RWPE2 (cell line): ENCODE measurements at places on chromosomes 2 and 18.

GRCh38 chr2:187214306-187214705, 233.7 kb downstream of the CALCRL start:
- no peak overlapping the region for H3K4me3 ChIP-seq
- H3K4me1 ChIP-seq: no peaks in the 10 kb centered on the region
- H3K27me3 ChIP-seq: no peaks in the 10 kb centered on the region
- no peak for DNase-seq
- no peaks in the 10 kb centered on the region for H3K36me3 ChIP-seq

DNA sequence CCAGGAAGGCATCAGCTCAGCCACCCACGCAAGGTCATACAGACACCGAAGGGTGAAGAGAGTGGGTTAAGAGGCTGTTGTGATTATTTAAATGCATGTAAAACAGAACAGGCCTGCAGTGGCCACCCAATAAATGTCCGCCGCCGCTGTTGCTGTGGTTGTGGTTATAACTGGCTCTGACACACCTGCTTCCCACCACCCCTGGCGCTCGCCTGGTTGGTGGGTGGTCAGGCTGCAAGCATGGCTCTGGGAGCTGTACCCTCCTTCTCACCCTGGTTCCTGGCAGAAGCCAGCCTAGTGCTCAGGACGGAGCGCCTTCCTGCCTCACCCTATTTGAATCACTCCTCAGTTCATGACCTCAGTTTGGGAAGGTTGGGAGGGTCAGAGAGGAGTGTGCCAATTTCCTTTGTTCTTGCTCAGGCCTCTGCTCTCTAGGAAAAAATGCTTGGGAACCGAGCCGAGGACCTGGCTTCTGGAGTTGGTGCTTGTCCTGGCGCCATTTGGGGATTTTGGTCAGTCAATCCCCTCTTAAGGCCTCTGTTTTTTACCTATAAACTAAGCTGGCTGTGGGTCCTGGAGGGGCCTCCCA, 5.3 kb upstream of the CRYBA2 start:
- no peaks in the 10 kb centered on the region for H3K36me3 ChIP-seq
- H3K27ac ChIP-seq: no peak overlapping the region
- H3K4me3 ChIP-seq: no peak overlapping the region
- H3K4me1 ChIP-seq: no peaks in the 10 kb centered on the region
- DNase-seq: no peak

DNA sequence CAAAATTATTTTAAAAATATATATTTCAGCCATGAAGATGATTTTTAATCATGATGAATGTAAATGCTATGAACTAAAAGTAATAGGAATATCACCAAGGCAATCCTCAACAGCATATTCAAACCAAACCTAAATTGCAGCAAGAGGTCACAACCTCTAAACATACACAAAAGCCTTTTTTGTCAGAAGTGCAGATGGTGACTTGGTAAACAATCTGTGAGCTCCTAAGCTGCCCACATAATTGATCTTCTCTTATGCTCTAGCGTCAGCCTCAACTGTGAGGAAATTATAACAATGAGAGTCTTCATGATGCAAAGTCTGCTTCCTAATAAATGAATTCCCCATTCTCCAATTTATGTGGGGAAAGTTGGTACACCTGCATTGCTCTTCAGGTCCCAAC, 113.2 kb downstream of the TSN start:
- no peaks in the 10 kb centered on the region for H3K27me3 ChIP-seq
- no peaks in the 10 kb centered on the region for H3K36me3 ChIP-seq
- no peak overlapping the region for H3K4me3 ChIP-seq
- no peaks in the 10 kb centered on the region for H3K4me1 ChIP-seq
- no peak for DNase-seq

- H3K4me3 ChIP-seq: peak overlapping the region; percentile 96
- peak overlapping the region; percentile 65 for H3K27ac ChIP-seq
- DNase-seq: no peak
- H3K36me3 ChIP-seq: no peaks in the 10 kb centered on the region
Measured at GRCh38 chr2:176130147-176130956, 847 bp downstream of the HOXD8 start.

GRCh38 chr2:121596221-121597080, 52.8 kb downstream of the CLASP1 start:
- H3K4me3 ChIP-seq: peak overlapping the region; percentile 3
- no peaks in the 10 kb centered on the region for H3K36me3 ChIP-seq
- no peak for DNase-seq
- H3K27ac ChIP-seq: peak overlapping the region; percentile 65
- peaks cover 22% of the 10 kb centered on the region for H3K4me1 ChIP-seq
- H3K27me3 ChIP-seq: no peaks in the 10 kb centered on the region
